Suprapubic skin (tissue), 4 donors: ENCODE measurements at places on chromosomes 6 and 20. TPM values are rescaled to one million over a fixed set of nuclear protein-coding genes. Genes with fewer than 3 reads are reported as not detected.
A peak's percentile ranks its signal among the peaks of the same experiment; 100 is the strongest.

The TNNC2 gene
- 1.6 TPM for total RNA-seq

The TMC2 gene
- not detected for total RNA-seq

GRCh38 chr6:80148220-80148619 lies 41.7 kb downstream of the BCKDHB start:
- no peak overlapping the region for H3K4me3 ChIP-seq
- H3K27me3 ChIP-seq: no peaks in the 10 kb centered on the region
- no peak for DNase-seq
- H3K36me3 ChIP-seq: no peaks in the 10 kb centered on the region

The GABRR1 gene
- total RNA-seq: 0.52 TPM

The HLA-DMB gene
- 15.0 TPM for total RNA-seq

DNA sequence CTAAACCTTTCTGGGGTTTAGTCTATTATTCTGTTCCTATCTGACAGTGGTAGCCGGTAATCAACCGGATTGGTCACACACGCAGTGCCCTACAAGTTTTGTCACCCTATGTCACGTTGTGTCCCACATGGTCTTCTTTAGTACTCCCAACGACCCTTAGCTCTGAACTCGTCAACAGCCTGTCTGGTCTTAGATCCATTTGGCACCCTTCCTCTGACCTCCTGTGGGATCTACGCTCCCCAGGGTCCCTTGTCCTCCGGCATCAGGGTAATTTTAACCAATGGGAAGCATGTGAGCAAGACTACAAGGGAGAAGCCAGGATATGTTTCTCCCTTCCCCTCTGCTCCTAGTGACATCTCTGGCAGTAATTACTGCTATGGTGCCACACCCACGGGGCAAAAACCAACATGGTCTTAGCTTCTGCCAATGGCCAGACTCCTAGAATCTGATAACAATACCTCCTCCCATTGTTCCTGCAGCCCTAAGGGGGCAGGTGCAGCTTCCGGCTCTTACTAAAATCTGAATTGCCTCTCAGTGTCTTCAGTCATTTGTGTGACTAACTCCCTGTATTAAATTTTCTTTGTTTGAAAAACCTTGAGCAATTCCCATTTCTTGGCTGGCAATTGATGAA lies 56.6 kb downstream of the MAFB start:
- no peaks in the 10 kb centered on the region for H3K27me3 ChIP-seq
- peak; percentile 43 for DNase-seq
- no peaks in the 10 kb centered on the region for H3K36me3 ChIP-seq

The HLA-G gene
- total RNA-seq: 0.80 TPM

DNA sequence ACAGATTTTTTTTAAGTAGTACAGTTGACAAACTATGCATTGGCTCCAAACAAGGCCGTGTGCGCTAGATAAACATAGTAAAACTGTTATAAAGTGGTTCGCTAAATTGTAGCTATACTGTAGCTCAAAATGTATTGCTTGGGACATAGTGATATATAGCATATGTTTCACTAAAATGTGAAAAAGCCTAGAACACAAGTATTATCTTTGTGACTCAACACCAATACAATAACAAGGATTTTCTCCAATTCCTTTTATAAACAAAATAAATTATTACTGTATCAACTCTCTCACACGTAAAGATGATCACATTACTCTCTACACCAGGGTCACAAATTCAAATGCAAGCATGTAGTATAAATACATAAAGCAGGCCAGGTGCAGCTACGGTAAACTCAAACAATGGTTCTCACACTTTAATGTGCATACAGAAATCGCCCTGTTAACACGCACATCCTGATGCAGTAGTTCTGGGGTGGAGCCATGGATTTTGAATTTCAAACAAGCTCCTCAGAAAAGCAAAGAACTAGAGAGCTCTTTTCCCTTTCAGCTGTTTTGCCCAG lies 214.6 kb downstream of the GMDS start:
- H3K27me3 ChIP-seq: no peaks in the 10 kb centered on the region
- no peak overlapping the region for H3K27ac ChIP-seq
- DNase-seq: no peak
- no peaks in the 10 kb centered on the region for H3K36me3 ChIP-seq
